Skin of body (tissue), 3 donors: ENCODE measurements at places on chromosomes 6 and 20. TPM values are rescaled to one million over a fixed set of nuclear protein-coding genes. Genes with fewer than 3 reads are reported as not detected.

Gene CLVS2
- total RNA-seq = 0.10 TPM

Gene CPXM1
- 30.5 TPM for total RNA-seq

Gene HTR1E
- not detected for total RNA-seq

Gene APCDD1L
- 3.0 TPM for total RNA-seq

Gene SUMO4
- total RNA-seq = 6.5 TPM

Gene DNAH8
- total RNA-seq = 0.89 TPM

Gene DDX39B
- 267 TPM for total RNA-seq

Gene TFAP2D
- total RNA-seq = not detected
